ENCODE measurements at places on chromosomes 11 and 22.

- DNase-seq, result no peak
These were observed 3.1 kb downstream of the DMC1 start for GRCh38 chr22:38566726-38567504.

- no peak for DNase-seq
These were observed 2.3 kb downstream of the CABP7 start for GRCh38 chr22:29722151-29722550.

DNA sequence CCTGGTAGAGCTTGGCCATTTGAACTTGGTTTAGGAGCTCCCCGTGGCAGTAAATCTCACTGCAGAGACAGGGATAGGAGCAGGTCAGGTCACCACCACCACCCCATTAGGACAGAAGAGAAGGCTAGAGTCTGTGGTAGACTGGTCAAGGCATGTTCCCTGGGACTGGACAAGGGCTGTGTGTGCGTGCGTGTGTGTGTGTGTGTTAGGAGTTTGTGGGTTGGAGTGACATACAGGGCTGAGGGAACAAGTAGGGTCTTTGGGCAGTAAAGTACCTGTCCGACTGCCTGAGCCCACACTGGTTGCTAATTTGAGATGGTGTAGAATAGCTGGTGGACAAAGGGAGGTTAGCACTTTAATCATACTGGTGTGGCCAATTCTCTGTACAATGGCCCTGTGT lies 16.1 kb downstream of the TREH start:
- DNase-seq, result no peak

GRCh38 chr22:41532908-41533825 lies 11.1 kb downstream of the POLR3H start:
- DNase-seq, result peak; percentile 72

DNA sequence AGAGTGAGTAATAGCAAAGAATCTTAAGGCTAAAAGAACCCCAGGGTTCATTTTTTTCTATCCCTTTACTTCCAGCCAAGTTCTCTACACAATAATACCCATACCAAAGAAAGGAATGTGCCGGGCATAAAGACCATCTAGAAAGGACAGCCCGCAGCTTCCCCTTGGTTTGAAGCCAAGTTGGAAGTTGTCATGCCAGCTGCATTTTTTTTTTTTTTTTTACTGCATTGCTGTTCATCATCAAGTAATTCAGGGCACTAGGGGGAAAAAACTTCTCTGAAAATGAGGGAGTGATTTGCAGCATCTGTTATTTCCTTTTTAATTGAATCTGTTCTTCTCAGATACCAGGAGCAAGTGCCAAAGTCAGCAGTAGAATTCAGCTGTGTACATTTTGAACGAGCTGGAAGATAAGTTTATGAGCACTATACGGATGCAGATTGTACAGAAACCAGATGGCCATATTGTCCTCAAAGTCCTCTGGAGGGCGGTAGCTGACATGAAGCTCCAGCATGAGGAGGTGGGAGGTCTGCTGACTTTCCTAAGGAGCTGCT lies 56.4 kb downstream of the UBASH3B start:
- no peak for DNase-seq

- DNase-seq, result no peak
These were observed 7.4 kb downstream of the B4GALNT4 start for GRCh38 chr11:376531-377173.

GRCh38 chr22:24421428-24421931 lies 5.9 kb upstream of the ADORA2A start:
- DNase-seq, result no peak

DNA sequence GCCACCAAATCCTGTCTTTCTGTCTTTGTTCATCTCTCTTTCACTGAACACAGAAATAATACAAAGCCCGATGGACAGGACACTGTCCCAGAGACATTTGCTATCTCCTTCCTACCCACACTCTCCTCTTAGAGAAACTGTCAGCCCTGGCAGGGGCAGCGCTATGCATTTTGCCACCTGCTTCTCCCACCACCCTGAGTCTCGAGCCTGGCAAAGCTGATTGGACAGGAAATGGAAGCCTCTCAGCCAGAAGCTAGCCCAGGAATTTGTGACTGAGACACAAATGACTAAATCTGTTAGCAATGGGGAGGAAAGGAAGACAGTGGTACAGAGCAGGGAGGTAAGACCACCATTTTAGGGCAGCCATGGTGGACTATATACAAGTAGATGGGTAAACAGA lies 14.9 kb upstream of the GALNT18 start:
- no peak for DNase-seq

DNA sequence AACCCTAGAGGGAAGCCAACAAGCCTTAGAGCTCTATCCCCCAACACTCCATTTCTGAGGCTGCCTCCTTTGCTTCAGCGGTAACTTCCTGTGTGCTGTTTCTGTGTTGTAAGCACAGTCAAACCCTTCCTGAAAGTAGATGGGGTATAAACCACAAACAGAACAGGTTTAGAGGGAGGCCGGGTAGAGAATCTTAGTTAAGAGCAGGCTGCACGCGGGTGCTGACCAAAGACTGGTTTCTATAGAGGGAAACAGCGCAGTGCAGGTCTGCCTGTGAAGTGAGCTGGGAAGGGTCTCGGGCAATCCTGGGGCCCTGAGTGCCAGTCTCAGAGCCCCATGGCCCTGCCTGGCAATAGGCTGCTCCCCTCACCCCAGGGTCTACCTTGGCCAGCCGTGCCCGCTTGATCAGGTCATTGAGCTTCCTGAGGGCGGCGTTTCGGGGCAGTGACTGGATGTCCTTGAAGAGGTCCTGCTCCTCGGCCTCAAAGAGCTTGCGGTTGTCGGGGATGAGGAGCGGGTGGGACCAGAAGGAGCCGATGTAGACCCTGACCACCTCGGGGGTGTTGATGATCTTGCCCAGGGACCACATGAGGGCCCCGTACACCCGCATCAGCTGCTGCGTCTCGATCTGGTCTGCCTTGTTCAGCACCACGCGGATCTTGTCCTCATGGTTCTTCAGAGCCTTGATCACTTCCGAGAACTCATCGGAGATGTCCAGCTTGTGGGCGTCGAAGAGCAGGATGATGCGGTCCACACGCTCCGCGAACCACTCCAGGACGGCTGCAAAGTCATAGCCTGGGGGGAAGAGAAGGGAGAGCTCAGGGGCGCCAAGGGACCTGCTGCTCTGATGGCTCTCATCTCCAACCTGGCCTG lies 15.3 kb upstream of the CDC42BPG start:
- DNase-seq, result peak; percentile 53

DNA sequence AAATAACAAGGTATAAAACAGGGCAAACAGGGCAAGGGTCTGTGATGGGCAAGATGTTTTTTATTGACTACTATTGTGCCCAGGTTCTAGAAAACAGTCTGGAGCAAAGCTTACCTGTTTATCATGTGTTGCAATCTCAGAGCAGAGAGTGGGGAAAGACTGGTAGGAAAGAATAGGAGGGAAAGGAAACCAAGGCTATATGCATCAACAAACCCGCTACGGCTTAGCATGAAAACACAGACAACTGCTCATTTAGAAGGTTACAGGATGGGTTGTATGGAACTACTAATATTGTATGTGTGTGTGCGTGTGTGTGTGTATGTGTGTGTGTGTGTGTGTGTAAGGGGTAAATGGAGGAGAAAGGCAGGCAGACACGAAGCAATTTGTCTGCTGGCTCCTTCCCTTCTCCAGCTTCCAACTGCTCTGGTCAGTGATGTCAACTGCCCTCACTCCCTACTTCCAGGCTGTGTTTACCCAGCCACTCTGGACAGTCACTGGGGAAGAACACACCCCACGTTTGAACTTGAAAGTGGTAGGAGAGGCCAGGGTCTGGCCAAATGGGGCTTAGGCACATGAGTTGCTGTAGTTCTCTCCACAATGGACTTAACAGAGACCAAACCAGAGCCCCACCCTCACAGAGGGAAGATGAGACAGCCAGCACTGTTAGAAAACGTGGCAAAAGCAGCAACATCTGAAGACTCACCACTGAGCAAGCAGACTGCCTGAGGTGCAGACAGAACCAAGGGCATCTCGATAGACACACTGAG lies 47.0 kb downstream of the GAB2 start:
- DNase-seq, result no peak

- DNase-seq, result no peak
These were observed 1321.1 kb downstream of the TBC1D22A start for GRCh38 chr22:48083502-48083901.

- DNase-seq, result no peak
These were observed 112.9 kb upstream of the GRK3 start for GRCh38 chr22:25451480-25452114.

DNA sequence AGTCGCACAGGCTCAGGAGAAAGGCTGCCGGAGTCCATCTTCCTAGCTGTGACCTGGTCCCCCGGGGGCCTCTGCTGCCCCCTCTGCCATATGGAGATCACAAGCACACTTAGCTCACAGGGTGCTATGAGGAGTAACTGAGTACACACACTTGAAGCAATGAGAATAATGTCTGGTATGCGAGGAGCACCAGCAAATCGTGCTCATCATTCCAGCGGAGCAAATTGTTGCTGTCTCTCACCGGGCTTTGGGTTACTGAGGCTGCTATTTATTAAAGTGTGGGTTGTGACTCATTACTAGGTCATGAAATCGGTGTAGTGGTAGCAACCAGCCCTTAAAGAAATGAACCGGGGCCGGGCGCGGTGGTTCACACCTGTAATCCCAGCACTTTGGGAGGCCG lies 48.1 kb upstream of the EIF3D start:
- no peak for DNase-seq

DNA sequence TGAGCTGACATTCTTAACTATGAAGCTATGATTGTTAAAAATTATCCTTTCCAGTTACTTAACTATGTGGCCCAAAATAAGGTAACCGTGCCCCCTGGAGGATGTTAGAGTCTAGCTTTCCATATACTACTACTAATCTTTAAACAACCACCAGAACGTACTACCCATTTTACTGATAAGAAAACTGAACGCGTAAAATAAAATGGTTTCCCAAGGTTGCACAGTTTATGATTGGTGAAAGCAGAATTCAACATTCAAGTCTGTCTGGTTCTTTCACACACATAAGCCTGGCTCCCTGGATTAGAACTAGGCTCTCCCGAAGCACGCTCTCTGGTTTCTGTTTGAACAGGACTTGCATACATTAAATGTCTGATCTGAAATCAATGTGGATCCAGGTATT lies 437.8 kb upstream of the CCDC90B start:
- DNase-seq, result no peak

GRCh38 chr11:117089685-117090084 lies 8.5 kb downstream of the SIK3 start:
- no peak for DNase-seq

DNA sequence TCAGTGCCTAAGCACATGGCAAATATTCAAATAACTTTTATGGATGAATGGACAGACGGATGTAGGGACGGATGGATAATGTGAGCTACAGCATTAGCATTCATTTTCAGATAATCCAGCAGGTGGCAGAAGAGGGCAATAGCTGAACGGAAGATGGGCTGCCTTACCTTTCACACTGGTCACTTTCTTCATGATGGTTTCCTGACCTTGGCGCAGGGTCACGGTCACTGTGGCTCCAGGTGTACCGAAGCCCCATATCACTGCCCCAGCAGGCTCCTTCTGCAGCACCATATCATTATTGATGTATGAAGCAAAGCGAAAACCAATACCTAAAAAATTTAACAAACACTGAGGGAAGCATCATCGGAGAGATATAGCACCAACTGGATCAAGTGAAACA lies 4.3 kb downstream of the SIAE start:
- no peak for DNase-seq

DNA sequence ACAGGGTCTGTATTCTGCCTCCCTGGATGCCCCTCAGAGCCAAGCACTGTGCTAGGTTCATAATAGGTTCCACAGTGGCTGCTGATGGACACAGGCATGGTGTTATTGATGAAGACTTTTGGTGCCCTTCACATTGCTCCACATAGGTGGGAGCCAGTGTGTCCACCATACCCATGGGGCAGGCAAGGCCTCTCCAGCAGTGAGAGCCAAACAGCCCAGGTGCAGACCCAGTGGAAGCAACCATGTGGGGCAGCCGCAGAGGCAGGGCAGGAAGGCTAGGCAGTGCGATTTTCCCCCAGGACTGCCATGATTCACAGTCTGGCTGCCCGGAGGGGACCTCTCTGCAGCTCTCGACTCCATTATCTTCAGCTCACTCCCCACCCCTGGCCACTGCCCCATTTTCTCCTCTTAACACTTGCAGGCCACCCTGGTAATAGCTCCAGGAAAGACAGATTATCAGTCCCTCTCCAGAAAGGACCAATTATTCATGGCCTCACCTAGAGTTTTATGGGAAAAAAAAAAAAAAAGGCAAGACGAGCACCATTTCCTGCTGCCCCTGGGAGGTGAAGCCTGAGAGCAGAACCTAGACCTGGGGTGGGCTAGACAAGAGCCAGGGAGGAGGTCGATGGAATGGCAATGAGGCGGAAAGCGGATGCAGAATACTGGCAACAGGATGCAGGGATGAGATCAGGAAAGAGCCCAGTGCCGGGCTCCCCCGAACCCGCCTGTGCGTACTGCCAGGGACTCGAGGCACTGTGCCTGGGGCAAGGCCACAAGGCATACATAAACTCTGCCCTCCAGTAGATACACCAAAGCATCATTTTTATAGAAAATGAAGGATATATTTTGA lies 343.0 kb upstream of the NCAM1 start:
- DNase-seq, result no peak

DNA sequence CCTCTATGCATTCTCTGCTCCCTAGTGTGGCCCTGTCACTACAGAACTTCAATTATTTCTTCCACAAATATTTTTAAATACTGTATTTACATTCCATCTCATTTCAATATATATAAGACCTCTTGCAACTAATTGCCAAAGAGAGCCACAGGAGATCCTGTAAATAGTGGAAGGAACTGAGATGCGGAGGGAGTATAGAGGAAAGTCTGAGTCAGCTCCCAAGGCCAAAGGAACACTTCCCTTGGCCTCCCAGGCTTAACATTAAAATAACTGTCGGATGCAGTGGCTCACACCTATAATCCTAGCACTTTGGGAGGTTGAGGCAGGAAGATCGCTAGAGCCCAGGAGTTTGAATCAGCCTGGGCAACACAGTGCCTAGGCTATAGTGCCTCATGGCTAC lies 31.2 kb downstream of the RBFOX2 start:
- no peak for DNase-seq

DNA sequence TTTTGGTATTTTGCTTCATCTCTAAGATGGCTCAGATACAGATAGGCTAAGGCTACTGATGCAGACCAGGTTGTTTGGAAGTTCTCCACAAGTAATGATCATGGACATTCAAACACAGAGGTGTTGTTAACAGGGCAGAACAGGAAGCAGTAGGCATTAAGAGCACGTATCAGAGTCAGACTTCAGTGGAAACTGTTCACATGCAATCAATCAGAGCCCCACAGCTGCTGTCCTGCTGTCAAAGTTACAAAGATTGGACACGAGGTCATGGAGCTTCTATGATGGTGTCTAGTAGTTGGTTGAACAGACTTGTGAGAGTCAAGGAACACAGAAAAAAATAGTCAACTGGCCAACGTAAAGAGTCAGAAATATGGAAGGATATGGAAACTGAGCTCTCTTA lies 19.8 kb downstream of the OR10D3 start:
- DNase-seq, result no peak
